ENCODE measurements at places on chromosomes 16 and 17.
A peak's percentile ranks its signal among the peaks of the same experiment; 100 is the strongest.

DNA sequence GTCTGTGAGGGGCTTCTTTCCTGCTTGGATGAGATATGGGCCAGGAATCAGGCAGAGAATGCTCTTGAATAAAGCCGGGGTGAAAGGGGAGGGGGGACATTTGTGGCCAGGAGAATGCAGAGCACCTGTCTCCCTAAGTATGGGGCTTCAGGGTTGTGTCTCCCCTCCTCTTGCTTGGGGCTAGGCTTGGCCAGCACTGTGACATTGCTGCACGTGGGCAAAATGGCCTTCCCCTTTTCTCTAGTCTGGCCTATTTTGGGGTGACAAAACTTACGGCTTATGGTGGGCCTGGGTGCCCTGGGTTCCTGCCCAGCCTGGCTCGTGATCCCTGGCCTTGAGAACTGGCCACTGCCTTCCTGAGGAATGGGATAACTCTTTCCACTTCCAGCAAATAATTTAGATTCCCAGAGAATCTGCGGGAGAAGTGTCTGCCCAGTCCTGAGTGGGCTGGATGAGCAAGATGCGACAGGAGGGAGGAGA, 5.6 kb downstream of the NFE2L1 start:
- DNase-seq = no peak

GRCh38 chr16:75105306-75106061, 11.1 kb downstream of the LDHD start:
- no peak for DNase-seq

DNA sequence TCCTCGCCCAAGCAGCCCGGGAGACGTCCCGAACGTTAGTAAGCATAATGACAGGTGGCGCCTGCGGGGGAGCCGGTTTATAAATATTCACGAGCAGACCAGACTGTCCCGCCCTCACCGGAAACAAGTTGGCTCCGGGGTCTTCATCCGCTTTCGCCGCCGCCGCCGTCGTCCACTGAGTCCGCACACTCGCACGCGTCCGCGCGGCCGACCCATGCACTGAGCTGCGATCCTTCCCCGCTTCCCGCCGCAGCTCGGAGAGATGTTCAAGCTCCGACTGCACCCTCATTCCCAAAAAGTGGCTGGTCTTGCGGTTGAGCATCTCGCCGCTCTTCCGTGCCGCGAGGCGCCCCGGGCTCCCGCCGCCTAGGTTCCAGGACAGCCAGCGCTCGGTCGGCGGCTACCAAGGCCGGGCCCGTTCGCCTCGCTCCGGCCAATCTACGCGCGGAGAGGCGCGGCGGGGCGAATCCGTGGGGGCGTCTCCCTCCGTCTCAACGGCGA, 385 bp downstream of the CFAP119 start:
- peak; percentile 28 for DNase-seq

GRCh38 chr16:69171325-69172084, 15.5 kb upstream of the SNTB2 start:
- no peak for DNase-seq

GRCh38 chr17:37130984-37131446, 182.3 kb downstream of the AATF start:
- no peak for DNase-seq

- DNase-seq = no peak
These were observed 77.4 kb downstream of the ANKFN1 start for GRCh38 chr17:56230660-56231059.

DNA sequence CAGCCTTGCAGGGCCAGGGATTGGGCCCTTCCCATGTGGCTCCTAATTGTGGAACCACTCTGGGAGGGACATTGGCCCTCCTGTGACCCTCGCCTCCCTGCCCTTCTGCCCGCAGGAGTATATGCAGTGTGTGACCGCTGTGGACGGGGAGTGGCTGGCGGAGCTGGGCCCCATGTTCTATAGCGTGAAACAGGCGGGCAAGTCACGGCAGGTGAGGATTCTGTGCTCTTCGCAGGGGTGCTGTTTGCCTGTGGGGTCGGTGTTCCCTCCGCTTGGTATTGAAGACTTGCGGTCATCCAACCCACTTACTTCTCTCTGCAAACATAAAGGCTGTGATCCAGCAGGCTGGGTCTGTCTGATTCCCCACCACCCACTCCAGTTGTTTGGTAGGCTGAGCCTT, 15.7 kb downstream of the DHX38 start:
- DNase-seq = no peak

DNA sequence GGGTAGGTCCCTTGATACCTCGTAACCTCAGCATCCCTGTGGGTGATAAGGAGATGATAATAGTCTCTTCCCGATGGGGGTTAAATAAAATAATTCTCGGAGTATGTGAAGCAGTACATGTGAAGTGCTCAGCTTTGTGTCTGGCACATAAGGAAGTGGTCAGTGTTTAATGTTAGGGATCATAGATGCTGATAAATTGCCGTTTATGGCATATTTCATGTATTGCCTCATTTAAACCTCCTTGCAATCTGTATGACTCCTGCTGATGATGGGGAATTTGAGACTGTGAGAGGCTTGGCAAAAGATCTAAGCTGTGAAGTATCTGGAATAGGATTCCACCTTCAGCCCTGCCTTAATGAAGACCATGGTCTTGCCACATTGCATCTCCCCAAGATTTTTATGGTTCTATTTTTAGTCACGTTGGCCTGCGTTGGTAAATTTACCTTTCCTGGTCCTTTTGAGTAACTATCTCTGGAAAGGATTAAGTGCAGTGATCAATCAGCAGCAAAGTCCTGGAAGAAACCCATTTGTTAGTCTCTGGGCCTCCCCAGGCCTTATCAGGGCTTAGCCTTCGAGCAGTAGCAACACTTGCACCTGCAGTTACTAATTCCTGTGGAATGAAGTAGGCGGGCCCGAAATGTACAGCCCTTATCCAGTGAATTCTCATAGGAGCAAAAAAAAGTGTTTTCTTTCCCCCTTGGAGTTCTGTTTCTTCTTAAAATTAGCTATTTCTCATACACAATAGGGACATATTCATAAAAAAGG, 144.9 kb downstream of the WWOX start:
- DNase-seq = no peak

GRCh38 chr16:47143677-47144558, at the start of gene NETO2:
NETO2 (minus strand) TSS chr16:47143945; CDS start chr16:47143612, 333 bp downstream.
- DNase-seq = peak; percentile 57

GRCh38 chr17:144936-145670, 7.7 kb downstream of the SCGB1C2 start:
- no peak for DNase-seq

GRCh38 chr17:15892244-15892643, 52.7 kb upstream of the ADORA2B start:
- DNase-seq = no peak

GRCh38 chr17:30256756-30257506, 21.4 kb upstream of the SLC6A4 start:
- no peak for DNase-seq

DNA sequence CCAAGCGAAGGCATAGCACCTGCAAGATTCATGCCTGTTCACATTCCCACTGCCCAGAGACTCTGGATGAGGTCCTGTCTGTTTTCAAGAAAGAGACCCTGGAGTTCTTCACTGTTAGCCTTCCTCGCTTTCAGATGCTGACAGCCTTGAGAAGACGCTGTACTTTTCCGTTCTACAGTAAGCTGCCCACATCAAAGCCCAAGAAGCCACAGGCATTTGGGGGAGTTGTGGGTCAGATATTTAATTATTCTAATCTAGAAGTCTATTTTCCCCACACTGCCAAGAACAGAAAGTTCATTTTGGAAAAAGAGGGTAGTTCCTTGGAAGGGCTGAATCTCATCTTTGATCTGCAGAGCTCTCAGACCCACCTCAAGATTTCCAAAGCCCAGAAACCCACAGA, 127.9 kb downstream of the AXIN2 start:
- no peak for DNase-seq

GRCh38 chr16:5379954-5380353, 282.4 kb upstream of the EEF2KMT start:
- DNase-seq = no peak

DNA sequence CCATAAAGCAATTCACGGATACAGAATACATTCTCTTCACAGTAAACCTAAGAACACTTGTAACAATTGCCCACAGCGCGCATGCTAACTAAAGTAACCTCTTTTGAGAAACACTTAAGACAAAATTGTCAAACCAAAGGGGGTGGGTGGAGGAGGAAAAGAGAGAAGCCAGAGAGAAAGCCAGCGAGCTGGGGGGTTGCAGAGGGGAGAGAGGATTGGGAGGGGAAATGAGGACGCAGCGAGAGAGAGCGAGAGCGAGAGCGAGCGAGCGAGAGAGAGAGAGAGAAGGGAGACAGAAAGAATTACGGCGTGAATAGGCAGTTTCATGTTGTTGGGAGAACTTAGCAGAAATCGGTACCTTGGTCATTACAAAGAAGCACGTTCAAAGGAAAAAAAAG, 1.6 kb upstream of the HOXB7 start:
- DNase-seq = no peak

- DNase-seq = no peak
These were observed 775 bp upstream of the SP6 start for GRCh38 chr17:47851764-47852112.

- no peak for DNase-seq
These were observed 25.9 kb downstream of the PIPOX start for GRCh38 chr17:29068818-29069217.

DNA sequence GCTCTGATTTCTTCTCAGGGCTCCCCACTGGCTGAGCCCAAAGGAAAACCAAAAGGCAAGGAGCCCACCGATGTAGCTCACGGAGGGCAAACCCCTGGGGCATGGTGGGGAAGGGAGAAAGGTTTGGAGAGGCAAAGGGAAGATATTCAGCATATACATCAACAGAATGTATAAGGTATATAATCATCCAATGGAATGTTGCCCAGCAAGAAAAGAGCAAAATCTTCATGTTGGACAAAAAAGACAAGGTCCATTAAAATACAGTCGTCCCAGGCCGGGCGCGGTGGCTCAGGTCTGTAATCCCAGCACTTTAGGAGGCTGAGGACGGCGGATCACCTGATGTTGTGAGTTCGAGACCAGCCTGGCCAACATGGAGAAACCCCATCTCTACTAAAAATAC, 1.6 kb downstream of the CPPED1 start:
- no peak for DNase-seq

- DNase-seq = no peak
These were observed 22.6 kb downstream of the MAP3K3 start for GRCh38 chr17:63644846-63645245.

DNA sequence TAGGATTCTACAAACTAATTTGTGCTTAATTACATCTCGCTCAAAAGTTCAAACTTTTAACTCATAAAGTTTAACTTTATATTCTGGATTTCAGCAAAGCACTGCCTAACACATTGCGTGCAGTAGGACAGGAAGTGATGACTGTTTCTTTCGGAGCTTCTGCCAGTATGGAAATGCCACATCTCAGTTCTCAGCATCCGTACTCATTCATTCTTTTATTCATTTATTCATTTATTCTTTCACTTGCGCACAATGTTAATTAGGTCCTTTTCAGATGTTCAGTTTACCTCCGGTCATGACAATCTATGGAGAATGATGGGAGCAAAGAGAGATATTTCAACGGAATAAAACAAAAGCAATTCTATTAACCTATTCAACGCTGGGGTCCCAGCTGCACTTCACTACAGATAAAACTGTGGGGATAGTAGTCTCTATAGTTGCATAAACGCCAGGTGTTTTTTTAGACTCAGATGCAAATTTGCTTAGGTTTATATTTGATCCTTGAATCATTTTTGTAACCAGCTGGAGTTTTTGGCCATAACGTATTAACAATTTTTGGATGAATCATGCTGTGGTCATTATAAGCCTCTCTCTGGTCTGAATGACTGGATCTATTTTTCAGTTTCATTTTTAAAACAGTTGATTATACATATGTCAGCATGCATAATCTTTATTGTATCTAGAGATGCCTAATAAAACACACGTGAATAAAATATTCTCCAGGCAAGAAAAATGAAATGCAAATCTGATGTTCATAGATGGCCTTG, 143.9 kb downstream of the KCNJ2 start:
- DNase-seq = no peak

GRCh38 chr16:17437981-17438380, 32.8 kb downstream of the XYLT1 start:
- DNase-seq = no peak

DNA sequence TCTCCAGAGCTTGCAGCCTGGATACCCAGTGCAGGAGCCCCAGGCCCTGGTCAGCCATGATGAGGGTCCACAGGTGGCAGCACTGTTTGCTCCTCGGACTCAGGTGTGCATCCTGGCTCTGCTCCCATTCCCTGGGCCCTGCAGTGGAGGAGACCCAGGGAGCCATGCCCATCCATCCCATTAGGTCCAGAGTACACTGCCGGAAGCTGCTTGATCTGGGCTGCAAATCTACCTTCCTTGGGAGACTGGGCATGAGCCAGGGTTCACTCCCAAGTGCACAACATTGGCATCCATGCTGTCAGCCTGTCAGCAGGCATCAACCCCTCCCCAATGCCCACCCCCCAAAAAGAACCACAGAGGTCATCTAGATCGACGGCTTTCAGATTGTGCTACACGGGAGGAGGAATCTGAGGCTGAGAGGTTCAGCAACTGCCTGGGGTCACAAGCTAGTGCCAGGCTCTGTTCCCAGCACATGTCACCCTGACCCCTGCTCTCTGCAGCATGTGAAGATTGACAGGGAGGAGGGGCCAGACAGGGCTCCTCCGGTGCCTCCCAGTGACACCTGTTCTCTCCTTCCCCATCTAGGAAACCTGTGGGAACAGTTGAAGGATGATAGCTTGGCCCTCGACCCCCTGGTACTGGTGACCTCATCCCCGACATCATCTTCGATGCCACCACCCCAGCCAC, 15.7 kb downstream of the UNC119 start:
- DNase-seq = no peak

DNA sequence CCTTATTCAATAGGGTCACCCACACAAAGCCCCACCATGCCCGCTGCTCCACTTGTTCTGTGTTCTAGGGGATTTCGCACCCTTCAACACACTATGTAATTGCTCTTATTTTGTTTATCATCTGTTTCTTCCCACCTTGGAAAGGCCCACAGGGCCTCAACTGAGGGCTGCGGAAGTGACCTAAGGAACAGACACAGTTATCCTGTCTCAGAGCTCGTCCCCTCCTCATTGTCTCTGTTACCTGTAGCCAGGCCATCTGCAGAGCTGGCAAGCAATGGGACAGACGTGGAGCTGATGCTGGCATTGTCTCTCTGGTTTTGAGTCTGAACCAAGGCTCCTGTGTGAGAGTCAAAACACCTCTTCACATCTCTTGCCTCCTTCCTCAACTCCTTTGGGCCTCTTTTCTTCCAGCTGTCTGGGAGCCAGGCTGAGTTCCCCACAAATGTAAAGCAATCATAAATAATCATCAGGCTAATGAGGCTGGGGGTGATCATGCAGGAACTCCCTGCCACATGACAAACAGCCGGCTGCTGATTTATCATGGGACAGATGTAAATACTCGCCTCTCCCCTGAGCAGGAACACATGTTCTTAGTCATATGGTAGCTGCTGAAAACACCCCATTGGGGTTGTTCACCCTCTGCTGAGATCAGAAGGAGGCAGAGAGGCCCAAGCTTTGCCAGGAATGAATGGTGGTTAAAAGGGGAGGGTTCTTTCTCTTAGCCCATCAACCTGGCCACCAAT, 71.9 kb downstream of the AXIN2 start:
- DNase-seq = no peak

Data from activated CD4-positive, alpha-beta T cell treated with anti-CD3 and anti-CD28 coated beads, Interleukin-2, amount 50 U/mL, for 1 hour (primary cell).